ENCODE measurements at places on chromosomes 5 and 9.

DNA sequence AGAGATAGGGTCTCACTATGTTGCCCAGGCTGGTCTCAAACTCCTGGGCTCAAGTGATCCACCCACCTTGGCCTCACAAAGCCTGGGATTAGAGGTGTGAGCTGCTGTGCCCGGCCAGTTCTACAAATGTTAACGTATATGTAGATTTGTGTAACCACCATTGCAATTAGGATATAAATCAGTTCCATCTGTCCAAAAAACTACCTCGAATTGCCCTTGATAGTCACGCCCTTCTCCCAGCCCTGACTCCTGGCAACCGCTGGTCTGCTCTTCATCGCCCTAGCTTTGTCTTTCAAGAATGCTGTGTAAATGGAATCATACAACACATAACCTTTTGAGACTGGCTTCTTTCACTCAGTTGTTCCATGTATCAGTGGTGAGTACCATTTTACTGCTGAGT lies 46.1 kb upstream of the PPARGC1B start:
- no peak for DNase-seq

DNA sequence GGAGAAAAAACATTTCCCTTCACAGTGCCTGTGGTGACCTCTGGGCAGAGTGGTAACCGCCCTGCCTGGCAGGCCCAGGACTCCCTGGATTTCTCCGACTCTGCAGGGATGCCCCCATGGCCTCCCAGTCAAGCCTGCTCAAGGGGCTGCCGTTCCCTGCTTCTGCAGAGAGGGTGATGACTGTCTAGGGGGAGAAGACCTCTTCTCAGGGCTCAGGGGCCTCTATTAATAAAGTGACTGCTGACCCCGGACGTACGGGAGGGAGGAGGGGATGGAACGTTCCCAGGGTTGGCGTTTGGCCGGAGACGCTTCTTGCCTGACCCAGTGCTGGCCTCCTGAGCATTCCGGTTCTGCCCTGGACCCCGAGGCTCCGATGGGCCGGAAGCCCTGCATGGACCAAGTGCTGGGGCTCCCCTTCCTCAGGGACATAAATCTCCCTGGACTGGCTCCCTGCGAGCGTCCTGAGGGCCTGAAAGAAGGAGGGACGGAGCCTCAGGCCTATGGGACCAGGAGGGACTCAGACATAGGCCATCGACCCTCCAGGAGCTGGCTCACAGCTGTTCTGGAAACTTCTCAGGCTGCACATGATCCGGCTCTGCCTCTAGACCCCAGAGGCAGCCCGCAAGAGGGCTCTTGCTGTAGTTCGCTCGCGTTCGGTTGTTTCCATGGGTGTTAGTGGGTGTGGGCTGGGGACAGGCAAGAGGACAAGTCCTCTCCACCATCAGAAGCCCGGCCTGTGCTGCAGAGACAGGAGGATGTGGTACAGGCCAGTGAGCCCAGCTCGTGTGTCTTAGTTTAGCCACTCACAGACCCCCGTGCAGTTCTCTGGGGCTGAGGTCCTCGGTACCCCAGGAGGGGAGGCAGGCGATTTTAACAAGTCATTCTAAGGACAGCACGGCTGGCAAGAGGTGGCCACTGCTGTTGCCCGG lies 8.1 kb upstream of the RNU6ATAC start:
- DNase-seq: no peak

DNA sequence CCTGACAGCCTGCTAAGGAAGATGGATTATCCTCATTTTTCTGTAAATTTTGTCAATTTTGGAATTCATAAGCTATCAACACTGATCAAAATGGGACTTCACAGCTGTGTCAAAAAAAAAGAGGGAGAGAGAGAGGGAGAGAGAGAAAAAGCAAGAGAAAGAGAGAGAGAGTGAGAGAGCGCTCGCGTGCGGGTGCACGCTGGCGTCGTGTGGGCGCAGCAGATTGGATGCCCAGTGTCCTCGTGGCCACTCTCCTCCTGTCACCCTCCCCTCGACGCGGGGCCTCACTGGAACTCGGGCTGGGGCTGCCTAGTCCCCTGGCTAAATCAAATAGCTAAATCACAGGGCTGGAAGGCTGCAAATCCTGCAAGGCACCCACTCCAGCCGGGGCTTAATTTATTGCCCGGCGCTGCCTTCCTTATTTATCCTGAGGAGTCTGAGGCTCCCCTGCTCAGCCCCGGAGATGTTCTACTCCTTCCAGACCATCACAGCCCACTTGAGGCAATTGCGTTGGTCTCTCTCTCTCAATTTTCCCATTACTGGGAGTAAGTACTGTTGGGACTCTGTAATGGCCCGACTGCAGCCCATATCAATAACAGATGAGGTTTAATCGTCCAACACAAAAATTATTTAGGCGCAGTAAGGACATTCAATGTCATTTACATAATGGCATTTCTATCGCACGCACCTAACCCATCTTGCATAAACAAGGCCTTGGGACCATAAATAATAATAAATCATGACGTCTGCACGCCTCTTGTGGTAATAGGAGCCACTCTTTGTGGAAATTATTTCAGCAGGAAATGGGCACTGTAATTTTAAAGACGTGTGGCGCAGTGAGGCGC lies 94.2 kb downstream of the PAX5 start:
- no peak for DNase-seq

DNA sequence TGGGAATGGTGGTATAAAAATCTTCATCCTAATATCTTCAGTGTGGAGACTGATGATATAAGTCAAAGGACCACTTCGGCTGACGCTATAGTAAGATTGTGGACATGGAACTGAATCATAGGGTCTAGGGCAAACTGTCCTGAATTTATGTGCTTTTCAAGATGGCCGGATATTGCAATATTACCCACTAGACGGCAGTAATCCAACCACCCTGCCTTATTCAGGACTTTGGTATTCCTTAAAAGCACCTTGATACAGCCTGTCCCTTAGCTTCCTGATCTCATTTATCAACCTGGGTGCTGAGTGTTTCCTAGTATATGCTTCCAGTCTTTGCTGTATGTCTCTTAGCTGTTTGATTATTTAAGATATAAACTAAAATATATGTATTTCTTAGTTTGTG lies 71.2 kb upstream of the COX7C start:
- no peak for DNase-seq

- DNase-seq: no peak
These were observed 35.9 kb downstream of the PRR16 start for GRCh38 chr5:120499876-120500563.

- DNase-seq: no peak
These were observed 18.1 kb downstream of the GRXCR2 start for GRCh38 chr5:145854651-145855258.

GRCh38 chr9:1404940-1405339 lies 354.8 kb downstream of the DMRT2 start:
- DNase-seq: no peak

- DNase-seq: no peak
These were observed 74.4 kb downstream of the GLIS3 start for GRCh38 chr9:4225291-4226028.

- no peak for DNase-seq
These were observed 72.0 kb upstream of the C9orf72 start for GRCh38 chr9:27645161-27645840.

- peak; percentile 72 for DNase-seq
These were observed 5.4 kb upstream of the LCN15 start for GRCh38 chr9:136769710-136770191.

Data from endothelial cell (in vitro differentiated cells).